ENCODE measurements at places on chromosomes 1 and 21. TPM values are rescaled to one million over a fixed set of nuclear protein-coding genes. Genes with fewer than 3 reads are reported as not detected.
A peak's percentile ranks its signal among the peaks of the same experiment; 100 is the strongest.

Gene KIAA0040
- total RNA-seq: 11.9 TPM

- H3K27me3 ChIP-seq: no peaks in the 10 kb centered on the region
- H3K4me1 ChIP-seq: no peaks in the 10 kb centered on the region
- H3K4me3 ChIP-seq: no peak overlapping the region
- no peak for DNase-seq
These were observed 393.8 kb downstream of the HHAT start for GRCh38 chr1:210722410-210723081.

GRCh38 chr1:228860911-228861831 lies 125.9 kb downstream of the RHOU start:
- peaks cover 20% of the 10 kb centered on the region for H3K4me1 ChIP-seq
- H3K27ac ChIP-seq: no peak overlapping the region
- no peaks in the 10 kb centered on the region for H3K36me3 ChIP-seq
- no peak for DNase-seq
- H3K27me3 ChIP-seq: no peaks in the 10 kb centered on the region

GRCh38 chr1:243942196-243943150 lies 92.4 kb upstream of the AKT3 start:
- no peak overlapping the region for H3K4me3 ChIP-seq
- no peaks in the 10 kb centered on the region for H3K36me3 ChIP-seq
- H3K27ac ChIP-seq: no peak overlapping the region
- peaks cover 27% of the 10 kb centered on the region for H3K4me1 ChIP-seq

- DNase-seq: no peak
- no peak overlapping the region for H3K4me3 ChIP-seq
- H3K4me1 ChIP-seq: no peaks in the 10 kb centered on the region
- no peak overlapping the region for H3K27ac ChIP-seq
- no peaks in the 10 kb centered on the region for H3K36me3 ChIP-seq
These were observed 328.2 kb upstream of the VAMP3 start for GRCh38 chr1:7442918-7443317.

DNA sequence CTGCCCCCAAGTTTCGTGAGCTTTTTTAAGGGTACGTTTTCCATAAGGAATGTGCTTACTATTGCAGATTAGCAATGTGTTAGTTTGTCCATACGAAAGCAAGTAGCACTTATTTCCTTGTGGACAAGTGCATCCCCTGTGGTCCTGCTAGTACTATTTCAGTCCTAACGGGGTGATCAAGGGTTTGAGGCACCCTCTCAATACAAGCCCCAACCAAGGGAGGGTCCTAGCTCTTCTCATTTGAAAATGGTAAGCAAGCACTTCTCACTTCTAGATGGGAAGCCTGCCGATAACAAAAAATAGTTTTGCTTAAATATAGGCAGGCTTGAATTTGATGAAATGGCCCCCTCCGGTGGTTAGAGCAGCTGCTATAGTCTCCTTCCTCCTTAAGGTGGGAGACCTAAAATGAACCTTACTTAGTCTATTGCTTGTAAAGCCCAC lies 64.0 kb upstream of the HMCN1 start:
- no peak overlapping the region for H3K4me3 ChIP-seq
- peaks cover 13% of the 10 kb centered on the region for H3K4me1 ChIP-seq
- H3K36me3 ChIP-seq: no peaks in the 10 kb centered on the region
- H3K27ac ChIP-seq: no peak overlapping the region
- H3K27me3 ChIP-seq: no peaks in the 10 kb centered on the region
- DNase-seq: peak; percentile 81

GRCh38 chr21:16046656-16047330 lies 317.0 kb downstream of the USP25 start:
- no peak for DNase-seq
- H3K27ac ChIP-seq: no peak overlapping the region
- H3K36me3 ChIP-seq: no peaks in the 10 kb centered on the region
- no peaks in the 10 kb centered on the region for H3K4me1 ChIP-seq
- H3K4me3 ChIP-seq: no peak overlapping the region
- H3K27me3 ChIP-seq: no peaks in the 10 kb centered on the region

DNA sequence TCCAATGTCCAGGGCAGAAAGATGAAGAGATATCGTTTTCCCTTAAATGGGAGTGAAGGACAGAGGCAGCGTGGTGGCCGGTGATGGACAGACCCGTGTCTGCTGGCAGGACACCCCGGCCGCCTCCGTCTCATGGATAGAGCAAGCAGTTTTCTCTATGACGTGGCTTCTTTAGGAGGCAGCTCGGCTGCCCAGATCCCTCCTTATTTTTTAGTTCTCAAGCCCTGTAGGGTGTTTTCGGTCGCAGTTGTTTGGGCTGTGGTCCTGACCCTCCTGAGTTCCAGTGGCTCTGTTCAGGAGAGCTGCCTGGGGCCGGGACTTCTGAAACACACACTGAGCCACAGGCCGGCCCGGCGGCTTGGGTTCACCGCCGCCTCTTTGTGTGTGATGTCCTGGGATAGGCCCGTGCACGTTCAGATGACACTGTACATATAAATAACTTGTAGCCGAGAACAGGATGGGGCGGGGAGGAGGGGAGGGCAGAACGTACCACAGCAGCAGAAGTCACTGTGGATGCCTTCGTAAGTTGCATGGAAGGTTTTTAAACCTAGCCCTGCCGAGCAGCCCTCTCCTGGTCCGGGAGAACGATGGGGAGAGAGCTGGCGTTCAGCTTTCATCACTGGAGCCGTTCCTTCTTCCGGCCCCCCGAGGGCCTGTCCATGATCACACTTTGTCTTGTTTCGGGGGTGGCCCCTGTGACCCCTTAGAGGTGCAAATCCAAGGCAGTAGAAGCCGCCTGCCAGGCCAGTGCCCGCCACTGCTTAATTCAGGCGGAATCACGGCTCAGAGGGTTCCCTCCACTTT lies 65.2 kb downstream of the SIK1 start:
- H3K4me1 ChIP-seq: no peaks in the 10 kb centered on the region
- no peak overlapping the region for H3K4me3 ChIP-seq
- no peaks in the 10 kb centered on the region for H3K27me3 ChIP-seq
- H3K27ac ChIP-seq: peak overlapping the region; percentile 59
- H3K36me3 ChIP-seq: no peaks in the 10 kb centered on the region

GRCh38 chr1:11929849-11930248 lies 3.6 kb upstream of the KIAA2013 start:
- H3K27ac ChIP-seq: no peak overlapping the region
- peaks cover 10% of the 10 kb centered on the region for H3K4me1 ChIP-seq
- no peak overlapping the region for H3K4me3 ChIP-seq
- no peaks in the 10 kb centered on the region for H3K27me3 ChIP-seq

DNA sequence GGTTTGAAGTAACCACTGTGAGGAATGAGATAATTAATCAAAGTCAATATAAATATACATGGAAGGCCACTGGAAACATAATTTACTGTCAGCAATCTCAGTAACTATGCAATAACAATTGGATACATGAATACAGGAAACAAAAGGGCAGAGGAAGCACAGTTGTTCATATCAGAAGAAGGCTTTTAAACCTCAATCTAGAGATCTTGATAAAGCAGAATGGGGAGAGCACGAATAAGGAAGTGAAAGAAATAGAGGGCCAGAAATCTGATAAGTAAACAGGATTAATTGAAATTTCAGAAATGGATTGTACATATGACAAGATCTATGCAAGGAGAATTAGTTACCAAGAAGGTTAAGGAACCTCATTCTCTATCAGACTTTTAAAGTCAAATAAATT lies 93.0 kb downstream of the EVI5 start:
- no peaks in the 10 kb centered on the region for H3K36me3 ChIP-seq
- H3K27me3 ChIP-seq: no peaks in the 10 kb centered on the region
- H3K4me3 ChIP-seq: no peak overlapping the region
- DNase-seq: no peak
- no peaks in the 10 kb centered on the region for H3K4me1 ChIP-seq

GRCh38 chr21:41920476-41920875 lies 33.3 kb downstream of the C2CD2 start:
- DNase-seq: no peak
- no peak overlapping the region for H3K27ac ChIP-seq
- H3K4me3 ChIP-seq: no peak overlapping the region
- no peaks in the 10 kb centered on the region for H3K27me3 ChIP-seq
- H3K4me1 ChIP-seq: peaks cover 2% of the 10 kb centered on the region

Measured in GM23338 (cell line).